AG09309 (cell line): ENCODE measurements at places on chromosomes 2 and 18.

DNA sequence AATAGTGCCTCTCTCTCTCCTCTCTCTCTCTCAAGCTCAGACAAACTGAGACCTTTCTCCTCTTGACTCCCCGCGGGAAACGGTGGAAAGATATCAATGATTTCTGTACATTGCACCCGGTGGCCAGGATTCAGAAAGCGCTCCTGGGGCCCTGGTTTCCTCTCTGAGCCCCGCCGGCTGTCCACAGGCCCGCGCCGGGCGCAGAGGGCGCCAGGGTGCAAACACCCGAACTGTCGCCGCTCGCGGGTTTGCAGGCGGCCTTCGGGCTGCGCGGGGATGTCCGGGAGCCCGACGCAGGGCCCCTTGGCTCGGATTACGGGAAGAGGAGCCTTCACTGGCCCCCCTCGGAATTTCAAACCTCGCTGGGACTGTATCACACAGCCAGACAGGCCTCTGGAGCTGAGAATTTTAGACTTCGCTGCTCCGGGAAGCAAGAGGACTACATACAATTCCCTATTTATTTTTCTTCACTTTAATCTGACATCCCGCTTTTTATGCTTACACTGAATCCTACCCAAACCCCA, 5.2 kb upstream of the EN1 start:
- DNase-seq: no peak

DNA sequence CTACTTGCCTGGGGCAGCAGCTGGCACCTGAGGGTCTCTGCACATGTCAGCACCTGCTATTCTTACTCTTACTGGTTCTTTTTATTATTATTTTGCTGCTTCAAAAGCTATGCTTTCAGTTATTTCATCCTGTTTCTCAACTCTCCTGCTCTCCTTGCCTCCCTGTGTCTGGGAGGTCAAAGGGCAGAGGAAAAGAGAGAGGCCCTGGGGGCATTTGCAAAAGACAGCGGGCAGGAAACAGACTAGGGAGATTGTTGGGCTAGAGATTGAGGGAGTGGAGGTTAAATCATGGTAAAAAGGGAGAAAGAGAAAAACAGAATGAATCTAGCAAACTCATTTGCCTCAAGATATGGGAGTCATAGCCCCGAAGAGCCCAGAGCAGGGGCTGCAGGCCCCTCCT, 21.1 kb upstream of the RPL31 start:
- no peak for DNase-seq

GRCh38 chr2:144570566-144570965, 50.6 kb upstream of the ZEB2 start:
- no peak for DNase-seq

DNA sequence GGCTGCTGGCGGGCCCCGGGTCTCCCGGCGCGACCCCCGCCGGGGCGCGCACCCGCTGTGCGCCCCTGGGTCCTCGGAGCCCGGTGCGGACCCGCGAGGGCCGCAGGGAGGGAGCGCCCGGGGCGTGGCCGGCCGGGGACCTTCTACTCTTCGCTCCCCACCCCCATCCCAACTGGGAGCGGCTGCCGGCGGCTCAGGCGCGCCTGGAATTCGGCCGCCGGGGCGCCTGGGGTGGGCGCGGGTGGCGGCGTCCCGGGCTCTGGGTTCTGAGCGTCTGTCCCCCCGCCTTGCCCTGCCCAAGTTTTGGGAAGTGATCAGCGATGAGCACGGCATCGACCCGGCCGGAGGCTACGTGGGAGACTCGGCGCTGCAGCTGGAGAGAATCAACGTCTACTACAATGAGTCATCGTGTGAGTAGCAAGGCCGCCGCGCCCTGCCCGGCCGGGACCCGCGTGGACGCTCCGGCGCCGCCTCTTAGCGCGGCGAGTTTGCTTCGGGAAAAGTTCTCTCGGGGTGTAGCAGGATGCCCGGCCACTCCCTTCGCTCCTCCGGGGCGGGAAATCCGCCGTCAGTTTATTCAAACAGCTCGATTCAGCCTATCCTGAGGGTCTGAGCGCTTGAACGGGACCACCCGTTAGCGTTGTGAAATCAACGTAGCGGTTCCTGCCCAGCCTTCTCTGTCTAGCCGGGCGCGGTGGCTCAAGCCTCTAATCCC, 502 bp downstream of the TUBB6 start:
- DNase-seq: peak; percentile 67

- no peak for DNase-seq
Observed at GRCh38 chr18:44973282-44973681, 292.6 kb downstream of the SETBP1 start.

DNA sequence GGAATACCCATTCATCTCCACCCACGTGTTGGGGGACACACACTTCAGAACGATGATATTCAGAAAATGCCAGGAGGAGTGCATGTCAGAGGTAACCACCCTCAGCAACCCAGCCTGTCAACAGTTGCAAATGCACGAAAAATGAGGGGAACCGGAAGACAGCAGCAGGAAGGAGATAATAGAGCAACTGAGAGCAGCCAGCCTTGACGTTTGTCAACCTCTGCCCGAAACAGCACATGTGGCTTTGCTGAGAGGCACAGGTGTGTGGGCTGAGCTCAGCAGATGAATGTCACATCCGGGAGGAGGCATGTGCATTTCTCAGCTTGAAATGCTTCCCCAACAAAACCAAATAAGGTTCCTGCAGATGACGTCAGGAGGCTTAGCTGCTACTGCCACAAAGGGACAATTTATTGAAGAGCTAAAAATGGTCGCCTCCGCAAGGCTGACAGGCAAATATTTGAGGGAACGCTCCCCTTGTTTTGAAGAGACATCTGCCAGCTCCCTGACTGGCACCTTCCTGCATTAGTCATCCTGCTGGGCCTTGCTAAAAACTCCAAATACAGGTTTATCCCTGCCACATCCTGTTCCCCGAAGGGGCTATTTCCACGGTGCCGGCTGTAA, 419.0 kb downstream of the NBAS start:
- DNase-seq: no peak

DNA sequence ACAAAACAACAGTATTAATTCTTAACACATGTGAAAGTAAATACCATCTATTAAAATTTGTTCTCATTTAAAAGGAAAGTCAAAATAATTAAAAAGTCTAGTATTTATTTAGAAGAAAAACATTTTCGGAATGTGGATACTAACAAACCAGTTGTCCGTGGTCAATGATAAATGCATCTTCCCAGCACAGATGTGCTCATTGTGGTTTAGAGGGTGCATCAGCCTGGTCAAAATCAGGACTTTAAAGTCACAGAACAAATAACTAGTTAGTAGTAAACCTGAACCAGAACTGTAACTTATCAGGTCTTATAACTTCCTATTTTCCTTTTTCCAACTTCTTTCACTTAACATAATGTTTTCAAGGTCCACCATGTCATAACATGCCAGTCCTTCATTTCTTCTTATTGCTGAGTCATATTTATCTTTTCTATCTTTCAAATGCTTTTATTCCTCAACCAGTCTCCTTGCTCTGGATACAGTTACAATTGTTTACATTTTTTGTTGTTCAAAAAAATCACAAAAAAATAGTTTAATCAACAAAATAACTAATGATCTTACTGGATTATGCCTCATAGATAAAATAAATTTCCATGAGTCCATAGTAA, 55.8 kb downstream of the ID2 start:
- DNase-seq: no peak

DNA sequence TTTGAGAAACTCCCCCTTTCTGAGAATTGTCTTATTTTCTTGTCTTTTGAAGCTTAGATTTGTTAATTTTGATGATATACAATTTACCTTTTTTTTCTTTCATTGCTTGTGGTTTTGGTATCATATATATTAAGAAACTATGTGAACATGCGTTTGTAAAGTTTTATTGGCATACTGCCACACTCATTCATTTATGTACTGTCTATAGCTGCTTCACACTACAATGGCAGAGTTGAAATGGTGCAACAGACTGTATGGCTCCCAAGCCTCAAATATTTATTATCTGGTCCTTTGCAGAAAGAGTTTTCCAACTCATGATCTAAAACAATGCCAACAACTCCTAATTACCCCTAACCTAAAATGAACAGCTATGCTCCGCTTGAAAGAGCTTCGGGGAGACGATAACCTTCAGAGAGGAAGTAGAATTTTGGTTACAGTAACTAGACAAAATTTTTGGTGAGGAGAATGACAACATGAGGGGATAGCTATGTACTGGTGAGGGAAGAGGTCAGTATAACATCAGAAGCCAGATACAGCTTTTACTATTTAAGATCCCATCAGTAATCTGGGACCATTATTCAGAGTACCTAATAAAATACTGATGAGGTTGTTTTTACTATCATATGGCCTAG, 16.1 kb downstream of the PPP3R1 start:
- no peak for DNase-seq

GRCh38 chr18:44178476-44178875, 502.2 kb upstream of the SETBP1 start:
- DNase-seq: no peak

- DNase-seq: no peak
Observed at GRCh38 chr2:128689971-128690370, 371.3 kb upstream of the HS6ST1 start.

DNA sequence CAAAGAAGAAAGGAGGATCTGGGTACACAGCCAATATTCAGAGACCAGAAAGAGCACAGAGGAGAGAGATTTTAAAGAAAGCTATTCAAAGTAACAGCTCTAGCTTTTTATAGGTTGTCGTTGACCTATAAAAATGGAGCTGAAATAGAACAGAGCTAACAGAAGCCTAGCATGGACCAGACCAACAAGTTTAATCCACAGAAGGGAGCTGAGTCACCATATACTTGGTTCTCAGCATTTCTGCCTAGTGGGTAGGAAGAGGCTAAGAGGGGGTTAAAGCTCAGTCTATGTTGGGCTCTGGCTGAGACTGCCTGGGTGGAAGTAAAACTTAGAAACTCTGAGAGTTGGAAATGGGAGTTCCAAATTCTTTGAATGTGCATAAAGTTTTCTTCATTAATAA, 678.0 kb upstream of the CDH2 start:
- DNase-seq: no peak

- no peak for DNase-seq
Observed at GRCh38 chr18:63559567-63560491, 17.7 kb downstream of the SERPINB12 start.
